ENCODE measurements at places on chromosomes 7 and 10. TPM values are rescaled to one million over a fixed set of nuclear protein-coding genes. Genes with fewer than 3 reads are reported as not detected.

The CABCOCO1 gene
- total RNA-seq: 2.5 TPM

The LAMB4 gene
- 18.3 TPM for total RNA-seq

The FAM149B1 gene
- 33.7 TPM for total RNA-seq

The HOXA4 gene
- 55.9 TPM for total RNA-seq

The CPXM2 gene
- total RNA-seq: 0.92 TPM

The UFSP1 gene
- total RNA-seq: 6.4 TPM

The POU6F2 gene
- 9.2 TPM for total RNA-seq

The ADAM22 gene
- total RNA-seq: 6.3 TPM

The CCDC146 gene
- 12.1 TPM for total RNA-seq

The CCDC172 gene
- not detected for total RNA-seq

The SFRP4 gene
- 6.4 TPM for total RNA-seq

DNA sequence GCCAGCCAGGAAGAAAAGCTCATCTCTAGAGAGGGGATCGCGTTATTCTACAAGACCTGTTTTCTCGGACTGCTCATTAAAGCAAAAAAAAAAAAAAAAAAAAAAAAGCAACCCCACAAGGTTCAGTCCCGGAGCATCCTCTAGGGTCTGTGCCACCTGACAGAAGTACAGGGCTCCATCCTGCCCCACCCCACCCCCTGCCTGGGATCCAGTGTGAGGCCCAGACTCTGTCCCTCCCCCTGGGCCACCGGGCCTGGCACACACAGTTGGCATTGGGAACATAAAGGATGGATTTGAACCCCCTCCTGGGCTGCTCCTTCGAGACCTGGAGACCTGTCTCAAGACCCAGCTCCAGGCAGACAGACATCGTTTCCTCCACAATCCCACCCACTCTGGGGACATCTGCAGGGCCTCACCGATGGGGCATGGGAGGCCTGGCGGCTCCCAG, 688 bp downstream of the ORAI2 start:
- no peak for DNase-seq
- H3K36me3 ChIP-seq: peaks cover under 1% of the 10 kb centered on the region

GRCh38 chr10:94307046-94307615, 55.6 kb downstream of the NOC3L start:
- no peak for DNase-seq
- no peaks in the 10 kb centered on the region for H3K4me1 ChIP-seq
- H3K27me3 ChIP-seq: peaks cover 7% of the 10 kb centered on the region

DNA sequence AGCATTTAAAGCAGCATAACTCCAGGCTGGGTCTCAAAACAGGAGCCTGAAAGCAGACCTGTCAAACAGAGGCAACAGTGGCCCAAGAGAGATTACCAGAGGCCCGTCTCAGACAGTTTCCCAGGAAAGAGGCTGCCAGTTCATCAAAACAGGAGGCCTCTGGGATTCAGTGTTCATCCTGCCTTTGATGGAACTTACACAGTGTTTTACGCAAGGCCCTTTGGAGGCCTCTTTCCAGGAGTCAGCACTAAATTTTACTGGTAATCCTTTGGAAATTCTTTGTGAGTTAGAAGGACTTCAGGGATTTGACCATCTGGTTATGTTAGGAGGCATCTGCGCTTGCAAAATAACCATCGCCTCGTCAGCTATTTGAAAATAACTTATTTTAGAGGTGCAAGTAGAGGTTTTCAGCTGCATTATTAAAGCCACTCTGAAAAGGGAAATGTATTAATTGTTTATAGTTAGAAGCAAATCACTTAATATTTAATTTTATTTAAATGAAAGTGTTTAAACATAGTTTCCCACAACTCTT, 501.2 kb upstream of the COBL start:
- no peaks in the 10 kb centered on the region for H3K4me1 ChIP-seq
- H3K36me3 ChIP-seq: no peaks in the 10 kb centered on the region
- peaks cover 4% of the 10 kb centered on the region for H3K27me3 ChIP-seq
- no peak for DNase-seq

- no peak for DNase-seq
- no peaks in the 10 kb centered on the region for H3K27me3 ChIP-seq
- no peak overlapping the region for H3K27ac ChIP-seq
- peaks cover 23% of the 10 kb centered on the region for H3K4me1 ChIP-seq
- H3K4me3 ChIP-seq: no peak overlapping the region
- no peaks in the 10 kb centered on the region for H3K36me3 ChIP-seq
Measured at GRCh38 chr7:7688310-7688709, 30.1 kb downstream of the RPA3 start.

DNA sequence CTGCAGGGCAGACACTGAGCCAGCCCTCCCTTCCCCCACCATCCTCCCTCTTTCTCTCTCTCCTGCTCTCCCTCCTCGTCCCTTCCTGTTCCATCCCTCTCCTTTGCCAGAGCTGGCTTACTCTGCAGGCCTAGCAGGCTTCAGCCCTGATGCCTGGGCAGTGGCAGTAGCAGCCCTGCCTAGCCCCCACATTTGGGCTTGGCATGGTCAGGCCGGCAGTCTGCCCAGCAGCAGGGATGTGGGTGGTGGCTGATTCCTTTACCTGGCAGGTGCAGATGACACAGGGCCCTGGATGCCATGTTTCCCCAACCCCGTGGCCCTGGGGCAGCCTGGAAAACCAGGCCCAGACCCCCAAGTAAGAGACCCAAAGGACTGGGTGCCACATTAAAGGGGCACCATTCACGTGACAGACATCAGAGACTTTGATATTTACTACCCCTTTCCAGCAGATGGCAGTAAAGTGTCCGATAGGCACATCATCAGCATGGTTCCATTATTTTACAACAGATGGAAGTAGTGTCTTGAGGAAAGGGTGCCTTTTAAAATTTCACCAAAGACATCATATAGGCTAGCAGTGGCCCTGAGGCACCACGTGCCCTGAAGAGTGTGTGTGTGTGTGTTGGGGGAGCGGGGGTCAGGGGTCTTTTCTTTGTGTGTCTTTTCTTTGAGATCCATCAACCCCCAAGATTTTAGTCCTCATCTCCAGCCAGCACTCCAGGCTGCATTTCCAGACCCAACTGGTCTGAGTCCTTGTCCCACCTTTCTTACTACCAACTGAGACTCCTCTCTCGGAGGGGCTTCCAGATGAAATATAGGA, 5.9 kb downstream of the KCP start:
- no peak for DNase-seq
- peaks cover 17% of the 10 kb centered on the region for H3K36me3 ChIP-seq
- H3K27ac ChIP-seq: no peak overlapping the region
- peaks cover 25% of the 10 kb centered on the region for H3K27me3 ChIP-seq
- peaks cover 6% of the 10 kb centered on the region for H3K4me1 ChIP-seq
- H3K4me3 ChIP-seq: no peak overlapping the region

GRCh38 chr7:116526897-116527296, 2.1 kb downstream of the CAV1 start:
- H3K4me1 ChIP-seq: peaks cover 20% of the 10 kb centered on the region
- H3K36me3 ChIP-seq: no peaks in the 10 kb centered on the region
- H3K4me3 ChIP-seq: peak overlapping the region; percentile 73
- H3K27ac ChIP-seq: no peak overlapping the region

- H3K36me3 ChIP-seq: no peaks in the 10 kb centered on the region
- H3K27ac ChIP-seq: no peak overlapping the region
- no peaks in the 10 kb centered on the region for H3K4me1 ChIP-seq
- H3K27me3 ChIP-seq: no peaks in the 10 kb centered on the region
- no peak for DNase-seq
Measured at GRCh38 chr7:24555184-24555583, 18.1 kb upstream of the PALS2 start.

DNA sequence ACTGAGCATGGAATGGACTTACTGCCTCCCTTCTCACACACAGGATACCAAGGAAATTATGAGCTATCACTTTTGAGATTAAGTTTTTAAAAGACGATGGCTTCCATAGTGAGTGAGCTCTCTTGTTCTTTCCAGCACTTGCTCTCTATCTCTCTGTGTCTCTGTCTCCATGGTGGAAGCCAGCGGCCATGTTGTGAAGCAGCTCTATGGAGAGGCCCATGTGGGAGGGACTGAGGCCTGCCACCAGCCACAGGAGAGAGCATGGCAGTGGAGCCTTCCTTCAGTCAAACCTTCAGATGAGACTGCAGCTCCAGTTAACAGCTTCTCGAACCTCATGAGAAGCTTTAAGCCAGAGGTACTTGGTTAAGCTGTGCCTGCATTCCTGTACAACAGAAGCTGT, 20.5 kb upstream of the PDIA4 start:
- no peak overlapping the region for H3K27ac ChIP-seq
- peaks cover 2% of the 10 kb centered on the region for H3K27me3 ChIP-seq
- no peaks in the 10 kb centered on the region for H3K4me1 ChIP-seq
- no peaks in the 10 kb centered on the region for H3K36me3 ChIP-seq
- no peak overlapping the region for H3K4me3 ChIP-seq

DNA sequence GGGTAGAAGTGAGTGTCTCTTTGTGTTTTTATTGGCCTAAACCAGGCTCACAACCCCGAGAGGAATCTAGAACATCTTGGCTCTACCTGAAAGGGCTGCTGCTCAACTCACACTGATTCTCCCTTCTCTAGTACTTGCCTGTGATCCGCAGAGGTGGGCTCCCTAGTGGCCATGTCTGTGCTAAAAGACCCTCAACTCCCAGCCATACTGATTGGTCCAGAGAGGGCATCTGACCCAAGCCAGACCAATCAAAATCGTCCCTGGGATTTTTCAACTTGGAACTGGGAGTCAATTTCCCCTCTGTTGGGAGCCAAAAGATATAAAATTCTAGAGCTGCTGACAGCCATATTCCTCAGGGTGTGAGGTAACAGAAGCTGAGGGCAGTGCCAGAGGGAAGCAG, 55.3 kb downstream of the SH3PXD2A start:
- H3K27me3 ChIP-seq: peaks cover 8% of the 10 kb centered on the region
- no peak for DNase-seq
- H3K4me1 ChIP-seq: peaks cover 14% of the 10 kb centered on the region
- H3K4me3 ChIP-seq: no peak overlapping the region

GRCh38 chr10:78336402-78336791, 302.7 kb downstream of the RPS24 start:
- H3K27me3 ChIP-seq: no peaks in the 10 kb centered on the region
- no peak for DNase-seq
- H3K36me3 ChIP-seq: no peaks in the 10 kb centered on the region
- H3K27ac ChIP-seq: no peak overlapping the region

- H3K27me3 ChIP-seq: no peaks in the 10 kb centered on the region
- no peaks in the 10 kb centered on the region for H3K36me3 ChIP-seq
- peaks cover 3% of the 10 kb centered on the region for H3K4me1 ChIP-seq
- no peak overlapping the region for H3K4me3 ChIP-seq
Measured at GRCh38 chr10:22717728-22718127, 3.4 kb upstream of the PIP4K2A start.

GRCh38 chr10:72095195-72095594, 6.8 kb upstream of the SPOCK2 start:
- H3K27ac ChIP-seq: no peak overlapping the region
- no peak overlapping the region for H3K4me3 ChIP-seq
- peaks cover 16% of the 10 kb centered on the region for H3K4me1 ChIP-seq
- peaks cover 16% of the 10 kb centered on the region for H3K36me3 ChIP-seq
- peaks cover 5% of the 10 kb centered on the region for H3K27me3 ChIP-seq

DNA sequence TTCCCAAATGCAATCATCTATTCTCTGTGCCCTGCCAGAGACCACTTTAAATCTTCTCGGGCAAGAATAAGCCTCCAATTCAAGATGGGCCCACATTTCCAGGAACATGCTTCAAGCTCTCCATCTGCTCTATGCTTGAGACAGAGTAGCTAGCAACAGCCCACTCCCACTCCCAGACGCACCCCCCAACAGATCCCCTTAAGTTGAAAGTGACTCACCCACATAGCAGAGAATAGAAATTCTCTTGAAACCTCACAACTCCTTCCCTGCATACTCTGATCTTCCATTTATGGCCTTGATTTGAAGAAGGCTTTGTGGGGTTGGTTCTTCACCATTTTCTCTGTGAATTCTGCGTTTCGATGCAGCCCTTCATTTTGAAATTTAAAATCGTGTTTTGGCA, 604.0 kb downstream of the INHBA start:
- H3K4me3 ChIP-seq: no peak overlapping the region
- no peak overlapping the region for H3K27ac ChIP-seq
- peaks cover 21% of the 10 kb centered on the region for H3K4me1 ChIP-seq
- peaks cover 2% of the 10 kb centered on the region for H3K36me3 ChIP-seq

DNA sequence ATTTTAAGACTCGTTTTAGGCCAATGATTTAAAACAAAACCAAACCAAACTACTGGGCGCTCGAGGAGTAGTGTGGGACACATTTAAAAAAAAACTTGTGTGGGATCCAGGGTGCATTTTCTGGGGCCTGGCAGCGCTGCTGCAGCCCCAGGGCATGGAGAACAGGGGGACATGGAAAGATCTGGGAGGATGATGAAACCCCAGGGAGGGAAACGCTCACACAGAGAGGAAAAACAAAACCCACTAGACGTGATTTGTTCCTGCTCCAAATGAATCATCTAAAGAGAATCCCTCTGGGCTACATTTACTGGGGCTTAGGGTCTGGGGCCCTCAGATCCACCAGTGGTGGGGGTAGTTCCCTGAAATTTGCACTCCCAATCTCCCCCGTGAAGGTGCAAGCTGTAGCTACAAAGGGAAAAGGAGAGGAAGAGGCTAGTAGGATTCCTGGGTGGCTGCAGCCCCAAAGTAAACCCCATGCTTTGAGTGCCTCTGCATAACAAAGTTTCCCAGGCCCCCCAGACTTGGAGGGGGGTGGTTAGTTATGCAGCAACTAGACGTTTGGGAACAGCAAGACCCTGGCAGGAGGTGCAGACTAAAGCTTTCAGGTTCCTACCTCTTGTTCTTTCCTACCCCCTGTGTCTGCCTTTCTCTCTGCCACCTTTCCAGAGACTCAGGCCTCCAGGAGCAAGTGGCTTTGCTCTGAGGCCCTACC, 14.5 kb upstream of the HOXA13 start:
- H3K4me3 ChIP-seq: no peak overlapping the region
- H3K27ac ChIP-seq: no peak overlapping the region
- H3K4me1 ChIP-seq: peaks cover 22% of the 10 kb centered on the region
- peaks cover 93% of the 10 kb centered on the region for H3K27me3 ChIP-seq
- DNase-seq: no peak

DNA sequence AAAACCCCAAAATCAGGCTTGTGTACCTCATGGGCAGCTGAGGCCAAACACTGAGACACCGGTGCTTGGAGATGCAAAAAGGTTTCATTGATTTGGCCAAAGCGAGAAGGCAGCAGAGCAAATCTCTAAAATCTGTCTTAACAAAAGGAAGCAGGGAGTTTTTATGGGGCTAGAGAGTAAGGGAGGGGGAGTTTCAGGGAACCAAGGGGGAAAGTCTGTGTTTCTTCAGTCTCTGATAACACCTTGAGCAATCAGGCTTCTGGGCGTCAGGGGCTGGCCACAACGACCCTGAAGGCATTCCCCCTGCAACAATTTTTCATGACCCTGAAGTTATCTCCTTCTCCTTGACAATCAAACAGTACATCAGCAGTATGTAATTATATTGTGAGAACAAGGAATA, 2.7 kb upstream of the ZNF786 start:
- peaks cover 24% of the 10 kb centered on the region for H3K4me1 ChIP-seq
- DNase-seq: no peak
- H3K27me3 ChIP-seq: no peaks in the 10 kb centered on the region
- peak overlapping the region; percentile 90 for H3K27ac ChIP-seq

Data from mesothelial cell of epicardium (in vitro differentiated cells).